ENCODE measurements at places on chromosomes 11 and 22.

- DNase-seq: no peak
Measured at GRCh38 chr11:133425245-133425644, 107.1 kb downstream of the OPCML start.

- DNase-seq: no peak
Measured at GRCh38 chr11:66867425-66868040, 10.7 kb downstream of the LRFN4 start.

- DNase-seq: no peak
Measured at GRCh38 chr11:76510060-76511047, 65.5 kb downstream of the EMSY start.

DNA sequence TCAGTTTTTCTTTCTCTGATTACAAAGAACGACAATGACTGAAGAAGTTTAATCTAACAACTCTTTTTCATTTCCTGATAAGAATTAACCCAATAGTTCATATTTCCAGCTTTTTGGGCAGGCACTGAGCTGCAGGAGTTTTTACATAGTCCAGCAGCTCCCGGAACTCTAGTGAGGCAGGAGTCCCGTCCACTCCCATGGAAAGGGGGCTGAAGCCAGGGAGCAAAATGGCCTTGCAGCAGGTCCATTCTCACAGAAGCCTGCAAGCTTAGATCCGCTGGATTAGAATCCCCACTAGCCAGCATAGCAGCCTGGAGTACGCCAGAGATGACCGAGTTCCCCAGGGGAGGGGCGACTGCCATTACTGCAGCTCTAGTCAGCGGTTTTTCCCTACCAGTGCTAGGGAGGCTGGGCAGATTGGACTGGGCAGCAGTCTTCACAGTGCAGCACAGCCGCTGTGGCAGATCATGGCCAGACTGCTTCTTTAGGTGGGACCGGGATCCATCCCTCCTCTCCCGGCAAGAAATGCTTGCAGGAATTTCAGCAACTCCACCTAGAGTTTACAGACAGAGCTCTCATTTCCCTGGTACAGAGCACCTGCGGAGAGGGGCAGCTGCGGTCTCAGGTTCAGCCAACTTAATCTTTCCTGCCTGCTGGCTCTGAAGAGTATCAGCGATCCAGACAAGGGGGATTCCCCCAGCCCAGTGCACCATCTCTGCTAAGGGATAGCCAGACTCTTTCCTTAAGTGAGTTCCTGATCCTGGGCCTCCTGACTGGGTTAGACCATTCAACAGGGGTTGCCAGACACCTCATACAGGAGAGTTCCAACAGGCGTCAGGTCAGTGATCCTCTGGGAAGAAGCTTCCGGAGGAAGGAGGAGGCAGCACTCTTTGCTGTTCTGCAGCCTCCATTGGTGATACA lies 742 bp upstream of the CASP4 start:
- DNase-seq: no peak

GRCh38 chr11:133383689-133384088 lies 148.6 kb downstream of the OPCML start:
- no peak for DNase-seq

- DNase-seq: no peak
Measured at GRCh38 chr22:46373921-46374662, 38.6 kb downstream of the TRMU start.

GRCh38 chr11:29272019-29272654 lies 744.7 kb downstream of the KCNA4 start:
- DNase-seq: no peak

DNA sequence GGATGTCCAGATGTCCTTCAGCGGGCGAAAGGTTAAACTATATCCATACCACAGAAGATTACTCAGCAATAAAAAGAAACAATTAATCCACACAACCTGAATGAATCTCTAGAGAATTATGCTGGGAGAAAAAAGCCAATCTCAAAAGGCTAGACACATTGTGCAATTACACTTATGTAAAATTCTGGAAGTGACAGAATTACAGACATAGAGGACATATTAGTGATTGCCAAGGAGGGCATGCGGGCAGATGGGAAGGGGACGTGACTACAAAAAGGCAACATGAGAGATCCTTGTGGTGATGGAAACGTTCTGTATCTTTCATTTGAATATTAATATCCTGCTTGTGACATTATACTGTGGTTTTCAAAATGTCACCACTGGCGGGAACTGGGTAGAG lies 103.5 kb upstream of the BMAL1 start:
- DNase-seq: no peak

DNA sequence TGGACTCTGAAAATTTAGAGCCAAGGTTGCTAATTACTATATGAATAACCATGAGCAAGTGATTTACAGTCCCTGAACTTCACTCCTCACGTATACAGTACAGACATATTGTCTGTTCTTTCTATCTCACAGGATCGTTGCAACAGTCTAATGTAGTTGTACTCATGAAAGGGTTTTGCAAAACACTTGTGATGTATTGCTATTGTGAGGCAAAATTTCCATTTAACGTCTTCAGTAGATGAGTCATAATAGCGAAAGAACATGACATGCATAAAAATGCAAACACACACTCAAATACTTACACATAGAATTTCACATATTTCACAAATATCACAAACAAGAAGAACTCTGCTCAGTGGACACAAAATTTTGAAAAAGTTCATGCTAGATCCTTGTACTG lies 134.6 kb upstream of the TRPC6 start:
- DNase-seq: no peak

GRCh38 chr22:41201141-41201540 lies 4.0 kb upstream of the L3MBTL2 start:
- no peak for DNase-seq

DNA sequence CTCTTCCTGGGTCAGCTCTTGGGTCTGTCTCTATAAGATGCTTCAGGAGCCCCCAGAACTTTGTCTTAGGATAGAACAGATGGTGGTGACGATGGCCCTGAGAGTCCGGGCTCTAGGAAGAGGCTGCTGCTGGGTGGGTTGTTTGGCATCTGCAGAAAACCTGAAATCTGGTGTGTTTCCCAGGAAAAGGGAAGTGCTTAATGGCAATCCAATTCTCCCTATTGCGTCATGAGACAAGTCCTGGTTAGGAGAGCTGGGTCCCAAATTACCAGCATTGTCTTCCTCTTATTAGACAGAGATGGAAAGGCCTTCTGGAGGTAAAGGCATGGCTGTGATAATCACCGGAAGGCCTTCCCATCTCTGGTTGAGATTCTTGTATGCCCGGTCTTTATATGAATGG lies 48.9 kb upstream of the GRAMD1B start:
- DNase-seq: no peak

GRCh38 chr11:72972496-72973128 lies 158.4 kb downstream of the ATG16L2 start:
- no peak for DNase-seq

DNA sequence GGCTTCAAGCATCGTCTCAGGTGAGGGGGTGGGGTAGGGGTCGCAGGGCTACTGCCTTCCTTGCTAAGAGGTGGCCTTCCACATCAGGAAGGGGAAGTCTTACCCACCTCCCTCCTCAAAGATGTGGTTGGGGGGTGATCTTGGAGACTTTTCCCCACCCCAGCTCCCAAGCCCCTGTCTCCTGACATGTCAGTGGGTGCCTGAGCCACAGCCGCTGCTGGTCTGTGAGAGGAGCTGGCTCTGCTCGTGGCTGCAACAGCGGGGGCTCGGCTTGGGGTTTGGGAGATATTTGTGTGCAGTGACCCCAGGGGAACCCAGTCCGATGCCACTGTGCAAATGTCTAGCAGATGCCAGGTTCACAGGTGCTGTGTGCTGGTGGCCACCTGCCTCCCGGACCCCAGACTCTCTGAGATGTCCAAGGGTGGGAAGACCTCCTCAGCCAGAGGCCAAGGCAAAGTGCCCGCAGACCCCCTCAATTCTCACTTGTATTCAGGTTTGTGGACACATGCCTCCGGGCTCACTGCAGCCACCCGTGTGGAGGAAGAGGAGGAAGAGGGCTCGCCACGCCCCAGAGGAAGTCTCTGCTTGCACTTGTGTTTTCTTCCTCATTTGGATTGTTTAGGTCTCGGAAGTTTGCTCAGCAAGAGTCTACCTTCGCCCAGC lies 1.9 kb downstream of the KCNQ1 start:
- DNase-seq: no peak

DNA sequence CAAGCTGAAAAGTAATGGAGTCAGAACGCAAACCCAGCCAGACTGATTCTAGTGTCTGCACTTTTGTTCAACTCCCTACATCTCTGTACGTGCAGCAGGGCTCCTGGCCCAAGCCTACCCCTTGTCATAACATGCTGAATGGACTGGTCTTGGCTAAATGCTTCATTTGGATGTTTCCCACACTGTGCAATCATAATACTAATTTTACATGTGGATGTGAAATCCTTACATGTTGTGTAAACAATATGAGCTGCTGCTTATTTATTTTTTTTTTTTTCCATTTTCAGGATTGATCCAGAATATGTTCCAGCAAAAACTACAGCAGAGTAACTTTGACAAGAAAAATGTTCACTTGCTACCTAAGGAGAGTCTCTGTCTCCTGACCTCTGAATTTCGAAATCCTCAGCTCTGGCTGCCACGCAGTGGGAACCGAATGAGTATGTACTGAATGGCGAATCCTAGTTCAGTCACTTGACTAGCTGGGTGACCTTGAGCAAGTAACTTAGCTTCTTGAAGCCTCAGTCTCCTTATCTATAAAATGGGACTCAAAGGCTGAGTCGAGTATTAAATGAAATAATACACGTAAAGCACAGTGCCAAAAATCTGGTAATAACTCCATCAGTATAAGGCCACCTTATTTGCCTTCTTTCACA lies 133.4 kb downstream of the EHF start:
- DNase-seq: no peak

DNA sequence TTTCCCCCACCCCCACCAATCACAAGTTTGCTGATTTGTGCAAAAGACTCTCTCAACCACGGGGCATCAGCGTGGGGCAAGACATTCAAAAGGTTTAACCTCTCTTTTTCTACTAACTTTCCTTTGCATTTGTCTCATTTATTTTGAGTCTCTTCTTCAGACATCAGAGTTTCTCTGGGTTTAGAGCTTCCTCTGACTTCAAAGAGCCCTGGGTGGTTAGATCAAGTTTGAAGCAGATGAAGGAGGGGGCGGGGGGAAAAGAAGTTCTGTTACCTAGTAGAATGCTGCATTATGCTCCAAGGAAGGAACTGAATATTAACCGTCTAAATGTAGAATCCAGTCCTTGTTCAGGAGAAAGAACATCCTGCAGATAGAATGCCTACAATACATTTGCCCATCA lies 24.5 kb downstream of the GAS2 start:
- no peak for DNase-seq

GRCh38 chr11:72162891-72163492 lies 27.5 kb downstream of the FOLR3 start:
- DNase-seq: no peak

DNA sequence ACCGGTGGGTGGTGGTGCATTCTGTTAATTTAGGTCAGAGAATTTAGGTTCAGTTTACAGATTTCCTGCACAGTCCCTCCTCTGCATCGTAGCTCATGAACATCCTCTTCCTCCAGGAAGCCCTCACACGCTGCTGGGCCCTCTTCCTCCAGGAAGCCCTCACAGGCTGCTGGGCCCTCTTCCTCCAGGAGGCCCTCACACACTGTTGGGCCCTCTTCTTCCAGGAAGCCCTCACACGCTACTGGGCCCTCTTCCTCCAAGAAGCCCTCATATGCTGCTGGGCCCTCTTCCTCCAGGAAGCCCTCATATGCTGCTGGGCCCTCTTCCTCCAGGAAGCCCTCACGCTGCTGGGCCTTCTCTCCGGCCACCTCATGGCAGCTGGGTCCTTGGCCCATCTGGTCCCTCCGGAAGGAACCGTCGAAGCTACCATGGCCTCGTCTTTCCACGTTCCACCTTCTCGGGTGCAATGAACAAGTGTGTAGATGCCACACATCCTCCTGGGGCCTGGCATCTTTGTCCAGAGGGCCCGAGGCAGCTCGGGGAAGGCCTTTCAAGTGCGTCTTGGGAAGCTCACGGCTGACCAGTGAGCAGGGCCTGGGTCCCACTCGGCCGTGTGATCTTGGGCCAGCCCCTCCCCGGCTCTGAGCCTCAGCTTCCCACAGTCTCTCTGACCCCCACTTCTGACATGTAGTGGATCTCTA lies 58.9 kb upstream of the PPARA start:
- DNase-seq: no peak

- no peak for DNase-seq
Measured at GRCh38 chr11:11510939-11511338, 110.9 kb downstream of the GALNT18 start.

DNA sequence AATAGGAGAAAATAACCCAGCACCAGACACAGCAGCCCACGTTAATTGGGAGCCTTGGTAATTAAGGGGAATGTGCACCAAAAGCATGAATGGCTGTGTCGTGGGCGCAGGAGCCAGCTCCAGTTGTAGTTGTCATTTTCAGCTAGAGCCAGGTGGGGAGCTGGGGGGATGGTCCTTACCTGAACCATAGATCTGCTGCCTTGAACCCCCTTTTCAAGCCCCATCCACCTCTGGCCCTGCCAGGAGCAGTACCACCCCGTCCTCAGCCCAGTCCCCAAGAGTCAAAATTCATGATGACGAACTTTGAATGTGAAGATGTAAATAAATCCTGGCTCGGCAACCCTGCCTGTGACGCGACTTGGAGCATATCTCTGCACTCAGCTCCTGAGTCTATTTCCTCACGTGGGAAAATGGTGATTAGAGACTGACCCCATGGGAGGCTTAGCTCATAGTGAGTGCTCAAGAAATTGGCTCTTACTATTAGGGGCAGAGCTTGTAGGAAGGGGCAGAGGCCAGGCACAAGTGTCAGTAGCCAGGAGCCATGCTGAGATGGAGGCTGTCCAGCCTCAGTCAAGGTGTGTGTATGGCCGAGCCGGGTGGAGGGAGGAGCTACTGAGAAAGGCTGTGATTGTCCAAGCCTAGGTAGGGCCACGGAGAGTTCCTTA lies 794 bp upstream of the FXYD6 start:
- no peak for DNase-seq

GRCh38 chr22:36546092-36546804 lies 17.3 kb upstream of the EIF3D start:
- no peak for DNase-seq

DNA sequence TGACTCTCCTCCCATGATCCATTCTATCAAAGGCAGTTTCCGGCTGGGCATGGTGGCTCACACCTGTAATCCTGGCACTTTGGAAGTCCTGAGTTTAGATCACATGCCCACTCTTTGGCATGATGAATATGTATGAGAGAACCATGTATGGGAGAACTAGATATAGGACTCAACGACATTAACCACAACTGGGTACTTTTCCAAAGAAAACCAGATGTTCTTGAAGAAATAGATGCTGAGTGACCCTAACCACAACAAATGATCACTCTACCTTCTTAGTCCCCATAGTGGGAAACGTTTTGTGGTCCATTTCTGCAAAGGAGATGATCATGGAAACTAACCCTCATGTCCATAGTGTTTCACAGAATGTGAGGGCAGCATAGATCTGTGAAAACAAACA lies 13.6 kb downstream of the FJX1 start:
- no peak for DNase-seq

GRCh38 chr11:71934213-71934612 lies 5.4 kb downstream of the RNF121 start:
- no peak for DNase-seq

DNA sequence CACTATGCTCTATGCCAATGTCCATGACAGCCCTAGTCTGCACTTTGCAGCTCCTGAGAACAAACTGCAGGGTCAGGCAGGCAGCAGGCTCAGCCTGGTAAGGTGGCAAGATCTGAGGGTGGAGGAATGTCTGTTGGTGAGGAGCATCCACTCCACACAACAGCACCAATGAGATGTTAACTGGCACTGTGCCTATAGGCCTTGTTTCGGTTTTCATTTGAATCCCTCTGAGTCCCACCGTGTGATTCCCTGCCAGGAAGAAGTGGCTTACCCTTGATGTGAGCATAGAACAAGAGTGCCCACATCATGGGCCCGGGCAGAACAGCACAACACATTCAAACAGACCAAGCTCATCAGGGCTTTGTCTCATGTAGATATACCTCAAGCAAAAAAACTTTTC lies 44.1 kb upstream of the CHRM4 start:
- no peak for DNase-seq

- no peak for DNase-seq
Measured at GRCh38 chr22:46547179-46547882, 9.9 kb upstream of the CELSR1 start.

Data from stimulated activated CD8-positive, alpha-beta memory T cell treated with anti-CD3 and anti-CD28 coated beads, Interleukin-7, amount 100 ng/mL, for 1 hour (primary cell).